ENCODE measurements at places on chromosomes 7 and 10. TPM values are rescaled to one million over a fixed set of nuclear protein-coding genes. Genes with fewer than 3 reads are reported as not detected.

GRCh38 chr10:122564980-122565379, 4.4 kb downstream of the DMBT1 start:
- no peak for DNase-seq
- no peak overlapping the region for H3K27ac ChIP-seq
- no peaks in the 10 kb centered on the region for H3K4me1 ChIP-seq
- no peak overlapping the region for H3K4me3 ChIP-seq
- H3K36me3 ChIP-seq = no peaks in the 10 kb centered on the region

DNA sequence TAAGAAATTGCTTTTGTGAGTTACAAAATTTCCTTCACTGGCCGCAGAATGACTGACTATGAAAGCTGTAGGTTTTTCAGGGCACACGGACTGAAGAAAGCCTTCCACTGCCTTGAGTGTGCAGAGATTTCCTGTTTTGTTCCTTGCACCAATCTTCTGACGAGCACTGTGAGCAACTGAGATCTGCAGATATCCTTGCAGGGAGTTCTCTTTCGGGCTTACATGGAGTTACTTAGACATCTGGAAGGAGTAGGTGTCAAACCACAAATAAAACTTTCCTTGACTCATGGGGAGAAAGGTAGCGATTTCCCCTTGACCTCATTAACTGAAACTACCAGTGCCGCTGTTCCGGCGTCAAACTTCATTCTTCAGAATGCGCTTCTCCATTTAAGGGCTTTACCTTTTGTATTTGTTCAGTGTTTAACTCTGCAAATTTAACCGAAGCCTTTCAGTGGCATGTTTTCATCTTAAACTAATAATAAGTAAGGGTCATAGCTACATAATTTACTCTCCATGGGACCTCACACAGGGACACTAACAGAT, 1175.3 kb downstream of the GATA3 start:
- no peaks in the 10 kb centered on the region for H3K36me3 ChIP-seq
- no peak overlapping the region for H3K27ac ChIP-seq
- no peak overlapping the region for H3K4me3 ChIP-seq
- H3K27me3 ChIP-seq = no peaks in the 10 kb centered on the region
- H3K4me1 ChIP-seq = no peaks in the 10 kb centered on the region

DNA sequence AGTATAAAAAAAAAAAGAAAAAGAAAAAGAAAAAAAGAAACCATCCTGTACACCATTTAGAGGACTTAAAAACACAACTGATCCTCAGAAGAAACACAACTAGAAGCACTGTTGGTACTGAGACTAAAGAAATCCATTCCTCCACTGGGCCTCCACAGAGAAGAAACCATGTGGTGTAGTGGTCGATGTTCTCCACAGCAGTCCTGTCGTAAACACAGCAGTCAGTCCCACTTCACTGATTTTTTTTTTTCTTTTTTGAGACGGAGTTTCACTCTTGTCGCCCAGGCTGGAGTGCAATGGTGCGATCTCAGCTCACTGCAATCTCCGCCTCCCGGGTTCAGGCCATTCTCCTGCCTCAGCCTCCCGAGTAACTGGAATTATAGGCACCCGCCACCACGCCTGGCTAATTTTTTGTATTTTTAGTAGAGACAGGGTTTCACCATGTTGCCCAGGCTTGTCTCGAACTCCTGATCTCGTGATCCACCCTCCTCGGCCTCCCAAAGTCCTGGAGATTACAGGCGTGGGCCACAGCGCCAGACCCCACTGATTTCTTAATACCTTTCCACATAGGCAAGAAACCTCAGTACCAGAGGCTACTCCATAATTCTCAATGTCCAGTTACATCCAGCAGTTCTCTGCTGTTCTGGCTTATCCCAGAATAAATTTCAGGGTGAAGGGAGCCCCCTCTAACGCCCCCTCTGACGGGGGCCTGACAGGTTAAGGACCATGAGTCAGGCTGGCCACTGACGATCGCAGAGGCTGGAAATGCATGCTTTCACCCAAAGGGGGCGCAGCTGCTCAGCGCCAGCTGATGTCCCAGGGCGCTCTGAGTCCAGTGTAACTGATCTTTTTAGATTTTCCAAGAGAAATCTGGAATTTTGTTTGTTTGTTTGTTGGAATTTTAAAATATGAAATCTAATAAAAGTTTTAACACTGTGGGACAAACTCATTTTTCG, 24.8 kb upstream of the FFAR4 start:
- H3K36me3 ChIP-seq = no peaks in the 10 kb centered on the region
- no peak overlapping the region for H3K4me3 ChIP-seq
- H3K27me3 ChIP-seq = no peaks in the 10 kb centered on the region
- no peak overlapping the region for H3K27ac ChIP-seq
- no peaks in the 10 kb centered on the region for H3K4me1 ChIP-seq

DNA sequence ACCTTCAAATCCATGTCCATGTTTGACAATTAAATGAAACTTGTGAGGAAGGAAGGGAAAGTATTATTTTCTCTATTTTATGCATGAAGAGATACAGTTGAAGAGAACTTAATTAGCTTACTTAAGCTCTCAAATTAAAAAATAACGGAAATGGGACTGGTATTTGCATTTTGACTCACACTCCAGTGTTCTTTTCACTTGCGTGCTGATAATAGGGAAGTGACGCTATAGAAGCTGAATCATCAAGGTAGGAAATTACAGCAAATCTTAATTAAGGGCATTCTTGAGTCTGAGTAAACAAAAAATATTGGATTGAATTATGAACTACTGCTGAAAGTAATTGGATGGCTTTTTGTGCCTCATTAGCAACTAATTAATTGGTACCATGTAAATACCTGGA, 44.0 kb upstream of the NPVF start:
- no peaks in the 10 kb centered on the region for H3K36me3 ChIP-seq
- DNase-seq = no peak
- no peak overlapping the region for H3K27ac ChIP-seq
- no peaks in the 10 kb centered on the region for H3K4me1 ChIP-seq
- no peak overlapping the region for H3K4me3 ChIP-seq

Gene INMT
- 34.5 TPM for polyA plus RNA-seq

Data from kidney (tissue), 22 donors.